Kidney glomerular epithelial cell (primary cell): ENCODE measurements at places on chromosomes 2 and 18.

- no peak for DNase-seq
Measured at GRCh38 chr2:218471982-218472381, 53.1 kb downstream of the VIL1 start.

GRCh38 chr2:216536734-216537210 is 38.1 kb downstream of the RPL37A start:
- no peak for DNase-seq

DNA sequence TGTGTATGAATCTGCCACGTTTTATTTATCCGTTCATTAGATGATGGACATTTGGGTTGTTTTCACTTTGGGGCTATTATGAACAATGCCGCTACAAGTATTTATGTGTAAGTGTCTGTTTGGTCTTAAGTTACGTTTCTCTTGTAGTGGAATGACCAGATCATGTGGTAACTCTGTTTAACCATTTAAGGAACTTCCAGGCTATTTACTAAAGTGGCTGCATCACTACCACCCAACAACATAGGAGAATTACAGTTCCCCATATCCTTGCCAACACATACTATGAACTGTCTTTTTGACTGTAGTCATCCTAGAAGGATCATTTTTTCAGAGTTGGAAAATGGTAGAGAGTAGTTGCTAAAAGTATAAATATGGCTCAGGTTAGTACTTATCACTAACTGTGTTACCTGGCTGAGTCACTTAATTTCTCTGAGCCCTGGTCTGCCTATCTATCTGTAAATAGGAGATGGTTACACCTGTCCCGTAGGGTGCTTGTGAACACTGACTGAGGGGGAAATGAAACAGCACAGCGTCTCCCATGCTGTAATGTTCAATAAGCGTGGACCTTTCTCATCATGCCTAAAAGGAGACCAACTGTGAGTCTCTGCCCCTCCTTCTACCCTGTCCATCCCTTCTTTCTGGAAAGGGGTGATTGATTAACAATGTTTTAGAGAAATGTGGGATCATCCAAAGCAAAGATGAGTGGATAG is 103.1 kb downstream of the SH3RF3 start:
- no peak for DNase-seq

DNA sequence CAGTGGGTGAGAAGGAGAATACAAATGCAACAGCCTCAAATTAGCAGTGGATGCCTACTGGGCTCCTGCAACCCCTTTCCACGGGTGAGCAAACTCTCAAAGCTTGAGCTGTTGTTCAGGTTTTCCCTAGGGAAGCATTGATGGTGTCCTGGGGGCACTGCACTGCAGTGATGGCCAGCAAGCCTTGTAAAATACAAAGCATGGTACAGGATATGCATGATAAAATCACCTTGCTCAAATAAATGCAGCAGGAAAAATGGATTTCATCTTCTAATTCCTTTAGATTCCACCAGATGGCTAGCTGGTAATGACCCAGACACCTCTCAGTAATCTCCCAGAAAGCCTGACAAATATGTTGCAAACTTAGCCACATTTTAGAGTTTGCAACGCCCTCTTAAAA is 698.2 kb downstream of the TRIB2 start:
- DNase-seq, result no peak

- no peak for DNase-seq
Measured at GRCh38 chr2:143501106-143501676, 372.0 kb downstream of the ARHGAP15 start.

GRCh38 chr2:241771286-241772062 is 5.1 kb upstream of the GAL3ST2 start:
- no peak for DNase-seq

GRCh38 chr2:85148190-85148589 is 15.0 kb downstream of the TCF7L1 start:
- no peak for DNase-seq

DNA sequence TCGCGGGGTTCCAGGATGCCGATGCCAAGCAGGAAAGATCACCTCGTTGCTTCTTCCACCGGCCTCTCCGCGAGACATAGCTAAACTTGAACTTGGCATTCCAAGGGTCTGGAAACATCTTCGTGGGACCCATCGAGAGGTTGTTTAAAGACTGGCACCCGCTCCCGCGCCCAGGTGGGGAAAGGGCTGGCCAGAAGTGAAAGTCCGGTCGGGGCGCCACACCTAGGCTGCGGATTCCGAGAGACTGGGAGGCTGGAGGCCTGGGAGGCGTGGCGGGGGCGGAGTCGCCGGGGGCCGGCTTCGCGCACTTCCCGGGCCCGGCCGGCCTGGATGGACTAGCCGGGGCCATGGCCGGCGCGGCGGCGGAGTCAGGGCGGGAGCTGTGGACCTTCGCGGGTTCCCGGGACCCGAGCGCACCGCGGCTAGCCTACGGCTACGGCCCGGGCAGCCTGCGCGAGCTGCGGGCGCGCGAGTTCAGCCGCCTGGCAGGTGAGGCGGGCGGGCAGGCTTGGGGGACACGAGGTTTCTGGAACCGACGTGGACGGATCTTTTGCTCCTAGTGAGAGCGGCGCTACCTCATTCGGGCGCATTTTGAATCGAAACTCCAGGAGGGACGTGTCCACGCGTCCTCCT is at the start of gene MOCOS:
MOCOS (plus strand) TSS at position 305 of the 633 bp plus-strand sequence; CDS start at position 348, 43 bp downstream.
- DNase-seq, result peak; percentile 34

DNA sequence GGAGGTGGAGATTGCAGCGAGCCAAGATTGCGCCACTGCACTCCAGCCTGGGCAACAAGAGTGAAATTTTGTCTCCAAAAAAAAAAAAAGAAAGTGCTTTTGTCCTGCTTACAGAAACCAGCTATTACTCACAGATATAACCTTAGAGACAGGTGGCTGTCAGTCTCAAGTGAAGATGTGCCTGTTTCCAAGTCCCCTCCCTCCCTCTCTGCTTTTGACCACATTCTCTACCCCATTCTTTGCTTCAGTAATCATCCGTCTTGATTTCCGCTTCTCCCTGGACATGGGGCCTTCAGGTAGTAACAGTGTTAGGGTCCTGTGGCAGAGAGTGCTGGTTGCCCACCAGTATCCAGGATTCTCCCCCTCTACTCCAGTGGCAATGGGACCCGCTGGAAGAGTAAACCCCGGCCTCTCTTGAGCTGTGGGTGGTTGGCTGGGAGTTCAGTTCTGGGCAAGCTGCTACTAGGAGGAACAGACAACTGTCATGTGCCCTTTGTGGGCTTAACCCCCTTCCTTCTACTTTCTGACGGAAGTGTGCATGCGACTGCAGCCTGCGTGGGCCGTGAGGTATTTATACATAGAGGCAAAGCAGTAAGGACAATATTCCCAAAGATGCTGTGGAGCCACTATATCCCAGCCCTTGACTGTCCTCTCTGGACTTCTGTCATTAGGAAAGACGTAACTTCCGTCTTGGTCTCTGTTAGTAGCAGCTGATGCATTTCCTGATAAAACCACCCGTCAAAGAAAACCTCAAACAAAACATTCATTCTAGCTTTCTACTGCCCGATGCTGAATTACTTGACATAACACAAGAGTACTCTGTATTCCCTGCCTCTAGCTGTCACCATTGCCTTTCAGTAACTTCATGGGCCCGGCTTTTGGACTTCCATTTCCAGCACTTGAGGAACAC is 17.8 kb downstream of the PDCL3 start:
- DNase-seq, result no peak

DNA sequence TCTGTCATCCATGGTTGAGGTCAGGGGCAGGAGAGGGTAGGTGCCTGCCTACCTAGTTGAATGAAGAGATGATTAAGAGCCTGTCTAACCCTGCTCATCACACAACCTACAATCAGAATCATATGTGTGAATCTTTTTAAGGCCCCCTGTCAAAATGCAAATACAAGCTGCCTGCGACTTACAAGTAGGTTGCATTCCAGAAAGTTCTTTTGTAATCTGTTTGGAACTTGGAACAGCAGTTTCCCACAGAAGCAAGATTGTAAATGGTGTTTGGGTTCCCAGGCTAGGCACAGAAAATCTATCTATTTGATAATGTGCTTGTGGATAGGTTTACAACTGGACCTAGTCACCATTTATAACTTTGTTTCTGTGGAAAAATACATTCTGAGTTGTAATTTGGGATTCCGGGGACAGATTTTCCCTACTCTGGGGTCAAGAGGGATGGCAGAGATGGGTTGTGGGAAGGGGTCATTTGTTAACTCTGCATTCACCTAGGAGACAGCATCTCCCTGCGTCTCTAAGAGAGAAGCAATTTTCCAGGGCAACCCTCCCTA is 4.4 kb downstream of the LIPG start:
- no peak for DNase-seq

- DNase-seq, result peak; percentile 76
Measured at GRCh38 chr2:110659248-110659647, 18.6 kb downstream of the BUB1 start.

DNA sequence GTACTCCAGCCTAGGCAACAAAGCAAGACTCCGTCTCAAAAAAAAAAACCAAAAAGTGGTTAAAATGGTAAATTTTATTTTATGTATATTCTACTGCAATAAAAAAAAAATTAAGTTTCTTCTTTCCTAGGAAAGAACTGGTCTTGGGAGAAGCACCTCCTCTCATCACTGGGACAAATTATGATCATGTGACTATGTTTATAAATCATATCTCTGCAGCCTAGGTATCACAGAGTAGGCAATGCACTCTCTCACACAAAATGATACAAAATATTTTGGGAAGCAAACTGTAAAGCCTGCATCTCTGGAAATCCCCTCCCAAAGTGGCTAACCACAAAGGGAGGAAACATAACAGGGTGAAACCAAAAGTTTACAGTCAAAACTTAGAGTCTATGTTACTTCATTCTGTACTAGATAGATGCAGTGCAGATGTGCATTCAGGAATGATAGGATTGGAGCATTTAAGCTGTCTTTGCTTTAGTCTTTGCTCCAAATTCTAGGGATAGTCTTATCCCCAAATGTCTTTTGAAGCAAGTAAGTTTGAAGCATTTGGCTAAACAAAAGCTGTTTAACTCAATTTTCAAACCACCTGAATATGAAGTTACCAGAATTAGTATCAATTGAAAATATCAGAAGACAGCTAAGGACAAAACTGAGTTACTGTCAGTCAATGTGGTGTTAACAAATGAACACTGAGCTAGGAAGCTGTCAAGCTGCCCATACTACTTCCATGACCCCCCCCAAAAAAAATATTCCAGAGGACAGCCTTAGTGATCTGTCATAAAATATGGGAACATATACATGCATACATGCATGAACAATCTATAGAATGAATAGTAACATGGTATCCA is 21.1 kb upstream of the MALT1 start:
- no peak for DNase-seq
